ENCODE measurements at places on chromosomes 16 and 17.

GRCh38 chr16:27287051-27287811, 18.7 kb upstream of the NSMCE1 start:
- DNase-seq, result no peak

- no peak for DNase-seq
Observed at GRCh38 chr17:44191941-44192496, 5.2 kb downstream of the TMUB2 start.

DNA sequence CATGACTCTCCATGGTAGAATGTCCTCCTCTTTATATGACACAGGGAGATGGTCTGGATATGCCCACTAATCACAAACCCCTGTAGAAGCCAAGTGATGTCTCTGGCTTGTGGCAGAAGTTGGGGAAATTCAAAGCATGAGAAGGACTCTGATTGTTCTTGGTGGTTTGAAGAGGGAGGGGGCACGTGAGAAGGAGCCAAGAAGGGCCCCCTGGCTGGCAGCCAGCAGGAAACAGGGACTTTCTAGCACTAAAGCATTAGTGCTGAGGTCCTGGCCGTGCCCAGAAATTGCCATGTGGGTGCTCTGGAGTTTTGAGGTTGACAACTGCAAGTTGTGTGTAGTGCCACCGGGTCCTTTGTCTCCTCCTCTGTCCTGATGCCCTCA, 199.9 kb downstream of the LGALS9B start:
- DNase-seq, result peak; percentile 57

- no peak for DNase-seq
Observed at GRCh38 chr16:78102865-78103264, 3.4 kb downstream of the WWOX start.

- no peak for DNase-seq
Observed at GRCh38 chr16:84740596-84741116, 40.9 kb downstream of the USP10 start.

DNA sequence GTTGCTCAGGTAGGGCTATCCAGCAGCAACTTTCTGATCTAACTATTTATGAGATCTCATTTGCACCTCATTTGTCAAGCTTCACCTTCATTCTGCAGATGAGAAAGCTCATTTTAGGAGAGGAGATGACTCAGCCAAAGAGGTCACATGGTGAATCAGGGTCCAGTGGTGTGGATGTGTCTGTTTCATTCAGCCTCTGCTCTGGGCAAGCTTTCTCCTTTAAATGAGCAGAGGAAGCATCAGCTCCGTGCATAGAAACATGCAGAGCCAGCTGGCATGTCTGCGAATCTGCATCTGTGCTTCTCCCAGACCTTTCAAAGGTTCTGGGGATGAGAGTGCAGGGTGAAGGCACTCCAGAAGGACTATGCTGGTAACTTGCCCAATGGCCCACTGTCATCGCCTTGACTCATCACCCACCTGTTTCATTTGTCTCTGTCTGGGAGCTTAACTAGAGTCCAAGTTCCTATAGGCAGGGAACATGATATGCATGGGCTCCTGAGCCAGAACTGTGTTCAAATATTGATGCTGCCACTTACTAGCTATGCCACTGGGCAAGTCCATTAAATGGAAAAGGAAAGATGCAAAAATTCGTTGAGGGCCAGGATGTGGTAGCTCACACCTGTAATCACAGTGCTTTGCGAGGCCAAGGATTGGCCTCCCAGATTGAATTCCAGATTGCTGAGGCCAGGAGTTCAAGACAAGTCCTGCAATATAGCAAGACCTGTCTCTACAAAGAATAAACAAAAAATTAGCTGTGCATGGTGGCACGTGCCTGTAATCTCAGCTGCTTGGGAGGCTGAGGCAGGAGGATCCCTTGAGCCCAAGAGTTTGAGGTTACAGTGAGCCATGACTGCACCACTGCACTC, 67.1 kb upstream of the NLK start:
- DNase-seq, result no peak

GRCh38 chr17:70158591-70158990, 10.7 kb upstream of the KCNJ2 start:
- DNase-seq, result no peak

- DNase-seq, result no peak
Observed at GRCh38 chr16:2865651-2866050, 7.7 kb upstream of the PRSS22 start.

GRCh38 chr17:82963104-82963950, 116.1 kb upstream of the METRNL start:
- DNase-seq, result peak; percentile 34

- no peak for DNase-seq
Observed at GRCh38 chr17:43442711-43443110, 41.1 kb upstream of the DHX8 start.

DNA sequence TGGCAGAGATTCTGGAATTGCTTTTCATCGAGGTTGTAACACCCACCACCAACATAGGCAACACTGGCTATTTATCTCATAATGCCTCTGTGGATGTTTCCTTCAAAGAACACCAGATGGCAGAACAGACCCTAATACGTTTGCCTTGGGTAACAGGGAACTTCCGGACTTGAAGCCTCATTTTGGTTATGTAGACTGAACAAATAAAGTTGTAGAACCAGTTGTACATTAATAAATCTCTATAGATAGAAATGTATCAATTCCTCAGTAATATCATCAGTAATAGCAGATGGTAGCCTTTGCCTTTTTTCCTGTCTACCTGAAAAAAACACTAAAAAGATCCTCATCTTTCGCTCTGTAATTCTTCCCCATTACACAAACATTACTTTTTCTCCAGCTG, 25.9 kb upstream of the APOH start:
- DNase-seq, result peak; percentile 80

DNA sequence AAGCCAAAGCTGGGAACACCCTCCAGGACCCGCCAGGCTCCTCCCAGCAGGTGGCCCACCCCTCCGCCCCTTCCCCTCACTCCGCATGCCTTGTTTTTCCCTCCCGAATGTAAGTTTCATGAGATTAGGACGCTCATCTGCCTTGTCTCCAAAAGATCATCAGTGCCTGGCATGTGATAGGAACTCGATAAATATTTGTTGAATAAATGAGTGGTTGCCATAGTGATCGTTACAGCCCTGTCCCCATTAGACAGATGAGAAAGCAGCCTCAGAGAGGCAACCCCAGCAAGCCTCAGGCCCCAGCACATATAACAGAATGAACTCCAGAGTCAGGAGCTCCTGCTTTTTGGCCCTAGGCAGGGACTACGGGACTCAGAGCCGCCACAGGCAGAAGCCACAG, 5.0 kb downstream of the CAMKK1 start:
- DNase-seq, result peak; percentile 16

DNA sequence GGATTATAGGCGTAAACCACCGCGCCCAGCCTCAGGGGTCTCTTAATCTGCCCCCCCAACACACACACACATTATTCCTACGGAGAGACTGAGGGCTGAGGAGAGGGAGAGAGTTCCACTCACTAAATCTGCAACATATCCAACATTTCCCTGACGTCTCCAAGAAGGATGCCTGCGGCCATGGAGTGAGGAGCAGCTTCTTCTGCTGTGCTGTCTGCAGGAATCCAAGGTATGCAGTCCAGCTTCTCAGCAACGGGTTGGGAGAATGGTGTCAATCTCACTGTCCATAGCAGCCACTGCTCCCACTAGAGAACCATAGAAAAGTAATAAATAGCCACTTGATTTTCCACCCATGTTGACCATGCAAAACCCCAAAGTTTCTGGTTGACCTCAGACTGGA, 5.1 kb upstream of the PLXDC1 start:
- no peak for DNase-seq

DNA sequence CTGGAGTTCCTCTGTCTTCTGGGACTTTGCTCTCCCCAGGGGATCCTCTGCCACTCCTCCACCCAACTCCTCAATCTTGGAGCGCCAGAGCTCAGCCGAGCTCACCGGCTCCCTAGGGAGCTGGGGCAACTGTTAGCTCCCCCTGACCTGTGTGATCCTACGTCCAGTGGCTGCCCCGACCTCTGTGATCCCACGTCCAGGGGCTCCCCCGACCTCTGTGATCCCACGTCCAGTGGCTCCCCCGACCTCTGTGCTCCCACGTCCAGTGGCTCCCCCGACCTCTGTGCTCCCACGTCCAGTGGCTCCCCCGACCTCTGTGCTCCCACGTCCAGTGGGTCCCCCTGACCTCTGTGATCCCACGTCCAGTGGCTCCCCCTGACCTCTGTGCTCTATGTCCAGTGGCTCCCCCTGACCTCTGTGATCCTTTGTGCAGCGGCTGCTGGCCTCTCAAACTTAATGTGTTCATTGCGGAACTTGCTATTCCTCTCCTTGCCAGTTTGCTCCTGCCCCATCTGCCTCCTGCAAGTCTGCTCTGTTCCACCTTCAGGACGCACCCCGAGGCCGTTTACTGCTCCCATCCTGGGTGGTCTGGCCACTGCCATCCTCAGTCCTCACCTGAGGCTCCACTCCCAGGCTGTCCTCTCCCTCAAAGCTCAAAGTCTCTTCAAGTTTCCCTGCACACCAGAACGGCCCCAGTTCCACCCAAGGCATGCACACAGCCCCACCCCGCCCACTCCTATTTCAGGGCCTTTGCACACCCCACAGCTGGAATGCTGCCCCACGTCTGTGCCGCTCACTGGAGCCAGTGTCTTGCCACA, 2.8 kb downstream of the VPS9D1 start:
- DNase-seq, result no peak

- DNase-seq, result no peak
Observed at GRCh38 chr17:9261081-9262012, 240.0 kb downstream of the NTN1 start.

- DNase-seq, result peak; percentile 63
Observed at GRCh38 chr17:65231662-65232335, 94.6 kb downstream of the RGS9 start.

DNA sequence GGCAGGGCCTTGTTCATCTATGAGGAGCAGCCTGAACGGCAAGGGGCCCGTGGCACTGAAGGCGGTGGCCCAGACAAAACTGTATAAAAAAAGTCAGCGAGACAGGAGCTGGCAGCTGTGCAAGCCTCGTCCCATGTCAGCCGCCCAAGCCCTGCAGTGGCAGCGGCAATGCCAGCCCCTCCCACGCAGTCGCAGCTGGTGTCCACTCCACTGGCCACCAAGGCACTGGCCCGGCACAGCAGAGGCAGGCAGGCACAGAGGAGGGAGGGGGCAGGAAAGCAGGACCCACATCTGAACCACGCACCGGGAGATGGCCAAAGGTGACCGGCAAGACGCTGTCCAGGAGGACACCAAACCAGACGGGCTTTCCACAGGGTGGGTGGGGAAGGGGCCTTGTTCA, 15.9 kb upstream of the C16orf95 start:
- no peak for DNase-seq

GRCh38 chr16:2155977-2156848, 631 bp downstream of the TRAF7 start:
- DNase-seq, result no peak

GRCh38 chr17:30230596-30231125, 4.8 kb downstream of the SLC6A4 start:
- no peak for DNase-seq

- no peak for DNase-seq
Observed at GRCh38 chr17:50576864-50577263, 16.3 kb downstream of the CACNA1G start.

DNA sequence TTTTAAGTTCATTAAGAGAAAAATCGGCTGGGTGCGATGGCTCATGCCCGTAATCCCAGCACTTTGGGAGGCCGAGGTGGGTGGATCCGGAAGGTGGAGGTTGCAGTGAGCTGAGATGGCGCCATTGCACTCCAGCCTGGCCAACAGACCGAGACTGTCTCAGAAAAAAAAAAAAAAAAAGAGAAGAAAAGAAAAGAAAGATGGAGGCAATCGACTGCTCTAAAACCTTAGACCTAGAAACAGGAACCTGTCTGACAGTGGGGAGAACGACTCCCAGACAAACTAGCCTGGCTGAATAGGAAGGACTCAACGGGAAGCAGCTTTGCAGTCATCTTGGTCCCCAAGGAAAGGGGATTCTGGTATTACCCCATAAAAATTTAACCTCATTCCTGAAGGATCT, 13.7 kb downstream of the MRC2 start:
- DNase-seq, result no peak

GRCh38 chr17:39979893-39980350, 685 bp upstream of the PSMD3 start:
- DNase-seq, result no peak

DNA sequence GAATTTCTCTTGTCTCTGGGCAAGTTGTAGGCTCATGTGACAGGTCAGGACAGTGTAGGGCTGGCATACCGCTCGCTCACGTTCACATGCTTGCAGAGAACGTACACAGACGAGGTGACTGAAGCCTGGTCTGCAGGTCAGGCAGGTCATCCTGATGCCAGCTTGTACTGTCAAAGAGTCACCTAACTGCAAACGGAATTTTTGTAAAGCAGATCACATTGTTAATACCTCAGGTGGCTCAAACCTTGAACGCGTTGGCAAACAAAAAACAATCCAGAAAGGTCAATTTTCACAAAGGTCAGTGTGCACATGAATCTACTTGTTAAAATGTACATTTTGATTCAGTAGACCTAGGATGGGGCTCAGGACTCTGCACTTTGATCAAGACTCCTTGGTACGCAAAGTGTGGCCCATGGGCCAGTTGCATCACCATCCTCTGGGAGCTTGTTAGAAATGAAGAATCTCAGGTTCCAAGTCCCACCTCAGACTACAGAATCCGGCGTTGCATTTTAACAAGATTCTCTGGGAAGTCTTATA, 28.6 kb downstream of the ANKRD40 start:
- DNase-seq, result no peak

- DNase-seq, result peak; percentile 80
Observed at GRCh38 chr17:63425483-63425882, 20.6 kb downstream of the CYB561 start.

DNA sequence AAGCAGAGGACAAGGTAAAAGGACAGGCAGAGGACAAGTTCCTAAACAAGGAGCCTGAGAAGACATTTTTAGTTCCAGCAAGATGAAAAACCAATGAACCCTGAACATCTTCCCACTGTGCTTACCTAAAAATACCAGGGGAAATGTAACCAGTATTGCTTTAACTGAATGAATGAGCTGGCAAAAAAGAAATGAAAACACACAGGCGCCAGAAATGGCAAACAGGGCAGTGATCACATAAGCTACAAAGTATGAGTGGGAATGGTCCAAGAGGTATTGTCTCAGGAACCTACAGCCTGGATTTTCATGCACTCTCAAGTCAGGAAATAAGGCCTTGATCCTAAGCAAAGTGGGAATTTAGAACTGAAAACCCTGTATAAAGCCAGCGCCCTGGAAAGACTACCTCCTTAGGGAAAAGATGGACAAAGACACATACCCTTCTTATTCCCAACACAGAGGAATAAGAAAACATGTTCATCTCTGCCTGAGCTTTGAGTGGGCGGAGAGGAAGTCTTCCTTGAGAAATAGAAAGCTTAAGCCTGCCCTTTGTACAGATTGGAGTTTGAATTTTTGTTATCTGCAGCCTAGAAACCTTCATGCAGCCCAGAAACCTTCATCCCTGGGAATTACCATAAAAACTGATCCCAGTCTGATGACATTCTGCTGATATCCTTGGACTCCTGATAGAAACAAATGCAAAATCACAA, 2.1 kb downstream of the CMTM2 start:
- no peak for DNase-seq

DNA sequence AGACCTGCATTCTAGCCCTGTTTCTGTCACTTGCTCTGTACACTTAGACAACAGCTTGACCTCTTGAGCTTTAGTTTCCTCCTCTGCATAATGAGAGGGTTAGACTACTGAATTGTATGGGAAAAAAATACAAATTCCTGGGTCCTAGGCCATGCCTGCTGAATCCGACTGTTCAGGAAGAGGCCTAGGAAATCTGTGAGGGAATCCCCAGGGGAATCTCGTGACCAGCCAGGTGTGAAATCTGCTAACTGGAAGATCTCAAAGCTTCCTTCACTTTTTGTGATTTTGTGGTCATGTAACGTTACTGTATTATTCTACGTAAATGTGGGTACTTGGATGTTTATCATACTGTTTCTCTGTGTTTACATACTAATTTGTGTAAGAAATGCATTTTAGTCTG, 58.2 kb downstream of the CYLD start:
- DNase-seq, result no peak

- no peak for DNase-seq
Observed at GRCh38 chr16:9909072-9909825, 273.0 kb downstream of the GRIN2A start.
